ENCODE measurements at places on chromosomes 2 and 18.

GRCh38 chr2:70641263-70641784, 87.7 kb upstream of the TGFA start:
- no peak for DNase-seq

DNA sequence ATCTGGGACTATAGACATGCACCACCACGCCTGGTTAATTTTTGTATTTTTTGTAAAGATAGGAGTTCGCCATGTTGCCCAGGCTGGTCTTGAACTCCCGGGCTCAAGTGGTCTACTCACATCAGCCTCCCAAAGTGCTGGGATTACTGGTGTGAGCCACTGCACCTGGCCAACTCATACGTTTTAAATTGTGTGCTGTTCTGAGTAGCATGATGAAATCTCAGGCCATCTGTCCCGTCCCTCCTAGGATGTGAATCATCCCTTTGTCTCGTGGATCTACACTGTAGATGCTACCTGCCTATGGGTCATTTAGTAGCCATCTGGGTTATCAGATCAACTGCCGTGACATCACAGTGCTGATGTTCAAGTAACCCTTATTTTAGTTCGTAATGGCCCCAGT, 38.5 kb upstream of the RMP24 start:
- DNase-seq = no peak

DNA sequence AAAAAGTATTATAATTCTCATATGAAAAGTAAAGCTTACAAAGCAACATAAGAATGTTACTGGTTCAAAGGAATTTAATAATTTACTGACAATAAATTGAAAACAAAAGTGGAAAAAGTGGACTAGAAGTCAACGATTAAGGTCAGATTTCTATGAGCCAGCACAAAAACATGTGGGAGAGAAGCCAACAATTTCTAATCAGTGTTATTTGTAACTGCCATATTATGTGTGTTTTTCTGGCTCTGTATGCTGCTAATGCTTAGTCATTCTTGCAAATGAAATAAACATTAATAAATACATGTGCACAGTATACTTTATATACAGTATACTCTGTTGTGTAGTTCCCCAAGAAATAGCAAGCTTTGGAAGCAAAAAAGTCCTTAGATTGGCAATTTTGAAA, 301.3 kb upstream of the RGPD4 start:
- no peak for DNase-seq

DNA sequence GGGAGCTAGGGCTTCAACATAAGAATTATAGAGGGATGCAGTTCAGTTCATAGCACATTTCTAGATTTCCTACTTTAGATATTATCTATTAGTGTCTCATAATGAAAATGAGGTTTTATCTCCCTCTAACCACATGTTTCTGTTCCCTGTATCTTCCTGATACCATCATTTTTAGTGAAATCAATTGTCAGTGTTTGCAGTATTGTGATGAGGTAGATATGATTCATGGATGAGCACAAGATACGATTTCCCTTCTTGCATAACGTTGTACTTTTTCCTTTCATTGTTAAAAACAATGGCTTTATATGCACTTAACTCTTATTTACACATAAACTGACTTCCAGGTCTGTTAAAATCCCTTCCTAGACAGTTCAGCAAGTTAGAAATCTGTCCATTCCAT, 211.4 kb downstream of the ZBTB7C start:
- DNase-seq = no peak

GRCh38 chr2:171523088-171524017, 1.1 kb downstream of the CYBRD1 start:
- DNase-seq = no peak

GRCh38 chr18:12278741-12279682, 24.9 kb downstream of the CIDEA start:
- no peak for DNase-seq

DNA sequence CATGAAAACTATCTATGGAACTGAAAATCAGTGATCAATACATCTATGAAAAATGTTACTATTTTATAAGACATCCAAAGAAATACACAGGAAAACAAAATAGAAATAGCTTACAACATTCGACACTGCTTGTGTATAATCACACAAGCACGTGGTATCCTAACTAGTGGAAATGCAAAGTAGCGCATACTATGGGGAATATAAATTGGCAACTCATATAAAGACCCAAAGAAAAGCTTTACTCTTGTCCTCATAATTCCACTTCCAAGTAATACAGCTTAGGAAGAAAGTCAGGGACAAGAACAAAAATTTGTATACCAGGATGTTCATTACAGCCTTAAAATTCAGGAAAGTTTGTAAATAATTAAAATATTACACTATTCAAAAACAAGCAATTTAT, 384.6 kb downstream of the NRXN1 start:
- DNase-seq = no peak

- DNase-seq = no peak
These were observed 95.4 kb upstream of the FZD7 start for GRCh38 chr2:201938156-201938775.

- no peak for DNase-seq
These were observed 38.8 kb upstream of the TMEM18 start for GRCh38 chr2:715854-716560.

GRCh38 chr2:54723996-54724559, 616 bp downstream of the EML6 start:
- no peak for DNase-seq

DNA sequence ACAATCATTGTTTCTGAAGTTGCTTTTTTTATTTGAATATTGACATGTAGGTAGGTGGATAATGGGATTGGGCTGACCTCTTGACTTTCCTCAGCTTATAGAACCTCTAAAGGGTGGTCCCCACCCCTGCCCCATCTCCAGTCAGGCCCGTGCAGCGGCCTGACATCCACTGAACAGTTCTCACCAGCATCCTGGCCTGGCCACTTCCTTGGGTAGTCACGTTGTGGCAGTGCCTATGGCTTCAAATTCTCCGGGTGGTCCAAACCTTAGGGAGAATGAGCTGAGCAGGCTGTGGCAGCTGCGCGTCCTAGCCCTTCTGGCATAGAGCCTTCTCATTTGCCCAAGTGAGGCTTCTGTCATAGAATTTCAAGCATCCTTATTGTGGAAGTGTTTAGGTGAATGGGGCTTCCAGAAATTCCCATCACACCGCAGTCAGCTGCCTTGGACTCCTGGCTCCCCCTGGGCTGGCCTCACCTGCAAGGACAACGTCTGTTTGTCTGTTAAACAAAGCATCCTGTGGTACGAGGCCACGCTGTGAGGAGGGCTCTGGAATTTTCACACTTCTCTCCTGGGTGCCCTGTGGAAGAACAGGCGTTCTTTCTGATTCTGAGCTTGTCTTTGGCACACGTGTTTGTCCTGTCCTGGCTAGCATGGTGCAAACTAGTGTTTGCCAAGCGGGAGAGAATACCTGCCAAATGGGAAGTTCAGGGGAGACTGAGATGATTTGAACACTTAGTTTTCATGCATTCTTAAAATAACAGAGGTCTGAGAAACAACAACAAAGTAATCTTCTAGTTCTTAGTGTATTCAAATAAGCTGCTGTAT, 31.8 kb upstream of the OTOS start:
- DNase-seq = no peak

- no peak for DNase-seq
These were observed 16.7 kb downstream of the CPSF3 start for GRCh38 chr2:9440058-9440727.

GRCh38 chr2:241542278-241542605, 16.3 kb upstream of the BOK start:
- DNase-seq = no peak

- no peak for DNase-seq
These were observed 125.4 kb downstream of the DCC start for GRCh38 chr18:52465391-52465790.

GRCh38 chr2:38617301-38617700, 14.6 kb upstream of the HNRNPLL start:
- no peak for DNase-seq

- DNase-seq = no peak
These were observed 218.7 kb upstream of the PIEZO2 start for GRCh38 chr18:11368020-11368419.

GRCh38 chr2:190707726-190708125, 58.8 kb downstream of the NAB1 start:
- DNase-seq = no peak

GRCh38 chr2:63424329-63425078, 163.8 kb downstream of the WDPCP start:
- no peak for DNase-seq

DNA sequence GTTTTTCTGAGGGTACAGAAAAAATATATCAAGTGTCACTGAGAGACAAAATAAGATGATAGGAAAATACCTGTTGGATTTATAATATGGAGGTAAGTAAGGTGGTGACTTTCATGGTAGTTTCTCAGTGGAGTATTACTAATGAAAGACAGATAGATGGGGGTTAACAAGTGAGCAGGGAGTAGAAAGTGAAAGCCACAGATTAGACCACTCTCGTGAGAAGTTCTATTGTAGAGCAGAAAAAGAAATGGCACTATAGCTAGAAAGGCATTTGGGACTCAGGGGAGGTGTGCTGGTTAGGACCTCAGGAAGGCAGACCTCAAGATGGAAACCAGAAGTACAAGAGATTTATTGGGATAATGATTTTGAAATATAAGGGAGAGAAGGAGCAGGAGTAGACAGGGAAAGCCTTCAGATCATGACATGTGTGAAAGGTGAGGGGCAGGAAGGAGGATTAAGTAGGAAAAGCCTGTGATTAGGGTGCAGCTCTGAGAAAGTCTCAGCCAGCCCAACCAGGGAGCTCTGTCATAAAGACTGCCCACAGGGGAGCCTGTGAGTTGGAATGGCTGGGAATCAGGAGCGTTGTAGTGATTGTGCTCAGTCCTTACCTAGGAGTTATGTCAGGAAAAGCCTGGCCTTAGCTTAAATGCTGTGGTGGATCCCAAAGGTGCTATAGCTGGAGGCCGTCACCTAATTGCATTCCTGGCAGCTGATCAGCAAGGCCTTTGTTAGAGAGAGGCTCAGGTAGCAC, 198.1 kb downstream of the IKZF2 start:
- DNase-seq = no peak

- DNase-seq = no peak
These were observed 173.2 kb downstream of the SOCS6 start for GRCh38 chr18:70462078-70462439.

DNA sequence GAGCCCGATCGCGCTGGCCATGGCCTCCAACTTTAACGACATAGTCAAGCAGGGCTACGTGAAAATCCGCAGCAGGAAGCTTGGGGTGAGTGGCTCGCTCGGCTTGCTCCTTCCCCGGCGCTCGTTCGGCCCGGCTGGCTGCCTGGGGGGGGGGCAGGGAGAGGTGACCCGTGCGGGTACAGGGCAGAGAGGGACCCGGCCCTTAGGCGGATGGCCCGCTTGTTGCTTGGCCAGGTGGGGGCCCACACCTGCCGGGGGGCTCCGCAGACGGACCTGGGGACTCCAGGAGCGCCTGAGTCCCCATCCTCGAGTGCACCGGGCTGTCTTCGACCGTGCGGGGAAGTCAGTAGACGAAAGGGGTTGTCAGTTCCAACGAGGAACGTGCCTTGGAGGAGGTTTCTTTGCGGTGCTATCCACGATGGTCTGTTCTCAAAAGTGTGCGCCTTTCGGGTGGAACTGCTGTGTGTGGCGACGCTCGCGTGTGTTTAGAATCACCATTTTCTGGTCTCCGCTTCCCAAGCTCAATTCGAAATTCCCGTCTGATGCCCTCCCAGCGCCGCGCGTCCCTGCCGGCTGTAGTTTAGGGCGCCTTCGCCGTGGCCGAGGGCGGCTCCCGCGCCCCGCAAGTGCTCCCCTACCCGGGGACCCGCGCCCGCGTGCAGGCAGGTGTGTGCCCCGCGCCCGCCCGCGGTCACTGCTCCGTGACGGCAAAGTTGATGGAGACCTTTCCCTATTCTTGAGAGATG, 711 bp downstream of the DOK6 start:
- no peak for DNase-seq

GRCh38 chr2:56015711-56016115, 92.1 kb upstream of the EFEMP1 start:
- DNase-seq = no peak

- DNase-seq = no peak
These were observed 54.4 kb downstream of the TRAPPC12 start for GRCh38 chr2:3433776-3434400.

DNA sequence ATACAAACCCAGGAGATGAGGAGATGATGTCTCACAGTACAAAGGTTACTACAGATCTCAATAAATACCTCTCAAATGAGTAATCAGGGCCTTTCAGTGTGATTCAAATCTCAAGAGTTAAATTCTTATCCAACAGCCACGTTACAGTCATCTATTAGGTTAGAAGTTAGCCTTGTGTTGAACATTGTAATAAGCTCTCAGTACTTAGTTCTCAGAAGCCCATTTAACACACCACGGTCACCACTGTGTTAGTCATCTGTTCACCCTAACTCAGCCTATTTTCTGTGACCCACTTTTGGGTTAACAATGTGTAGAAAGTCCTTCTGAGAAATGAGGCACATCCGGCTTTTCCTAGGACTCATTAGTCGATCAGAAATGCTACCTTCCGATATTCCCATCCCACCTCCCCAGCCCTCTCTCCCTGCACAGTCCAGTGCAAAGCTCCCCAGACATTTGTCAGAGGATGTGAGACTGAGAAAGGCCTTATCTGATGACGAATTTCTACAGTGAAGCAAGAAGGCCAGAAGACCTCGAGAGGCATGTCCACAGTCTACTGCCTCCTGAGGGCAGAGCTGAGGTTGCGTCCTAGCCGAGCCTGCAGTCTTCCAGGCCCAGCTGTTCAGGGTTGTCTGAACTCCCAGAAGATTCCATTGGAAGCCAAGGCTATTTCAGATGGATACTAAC, 92.6 kb downstream of the ACTR2 start:
- DNase-seq = no peak

DNA sequence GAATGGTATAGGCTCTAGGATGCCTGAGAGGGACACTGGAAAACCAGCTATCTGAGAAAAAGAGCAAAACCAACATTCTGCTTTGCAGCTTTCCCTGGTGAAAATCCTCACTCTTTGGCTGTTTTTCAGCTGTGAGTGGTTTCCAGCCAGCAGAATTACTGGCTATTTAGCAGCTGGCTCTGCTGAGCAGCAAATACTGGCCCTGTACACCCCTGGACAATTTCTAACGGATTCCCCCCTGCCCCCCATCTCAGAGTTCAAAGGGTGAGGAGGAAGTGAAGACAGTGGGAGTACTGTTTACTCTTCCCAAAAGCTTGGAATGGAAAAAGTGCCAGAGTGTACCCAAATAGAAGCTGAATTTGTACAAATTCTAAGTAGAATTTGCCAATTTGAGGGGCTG, 26.1 kb upstream of the IMP4 start:
- no peak for DNase-seq

DNA sequence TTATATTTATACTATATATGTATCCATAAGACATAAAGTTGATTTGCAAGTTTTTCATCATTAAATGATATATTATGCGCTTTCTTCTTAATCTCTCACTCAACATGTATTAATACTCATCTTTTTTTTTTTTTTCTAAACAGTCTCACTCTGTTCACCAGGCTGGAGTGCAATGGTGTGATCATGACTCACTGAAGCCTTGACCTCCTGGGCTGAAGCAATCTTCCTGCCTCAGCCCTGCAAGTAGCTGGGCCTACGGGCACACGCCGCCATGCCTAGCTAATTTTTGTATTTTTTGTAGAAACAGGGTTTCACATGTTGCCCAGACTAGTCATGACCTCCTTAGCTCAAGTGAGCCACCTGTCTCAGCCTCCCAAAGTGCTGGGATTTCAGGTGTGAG, 51.4 kb upstream of the MAP4K3 start:
- DNase-seq = no peak

GRCh38 chr2:181846399-181847197, 44.9 kb upstream of the ITPRID2 start:
- no peak for DNase-seq

GRCh38 chr2:46325182-46325928, 28.1 kb downstream of the EPAS1 start:
- DNase-seq = no peak

Measured in stimulated activated CD4-positive, alpha-beta T cell treated with anti-CD3 and anti-CD28 coated beads, Interleukin-4, amount 100 ng/mL, for 48 hours (primary cell).